ENCODE measurements at places on chromosomes 2 and 18. TPM values are rescaled to one million over a fixed set of nuclear protein-coding genes. Genes with fewer than 3 reads are reported as not detected.

RND3 gene
- 298 TPM for total RNA-seq

DPYSL5 gene
- not detected for total RNA-seq

NEU2 gene
- not detected for total RNA-seq

HOXD12 gene
- total RNA-seq, result not detected

LOXHD1 gene
- total RNA-seq, result not detected

VAMP5 gene
- 21.8 TPM for total RNA-seq

NCKAP5 gene
- total RNA-seq, result 1.8 TPM

CRYGC gene
- total RNA-seq, result not detected

CDH20 gene
- not detected for total RNA-seq

TTR gene
- not detected for total RNA-seq

HOXD1 gene
- not detected for total RNA-seq

MAP2 gene
- total RNA-seq, result 2.2 TPM

VAMP8 gene
- total RNA-seq, result 2.1 TPM

GRCh38 chr2:68237976-68238580 lies 14.3 kb downstream of the PPP3R1 start:
- H3K27me3 ChIP-seq, result no peaks in the 10 kb centered on the region
- H3K4me1 ChIP-seq, result peaks cover 41% of the 10 kb centered on the region
- peak overlapping the region; percentile 30 for H3K27ac ChIP-seq
- peaks cover 9% of the 10 kb centered on the region for H3K36me3 ChIP-seq
- no peak overlapping the region for H3K4me3 ChIP-seq

- H3K4me1 ChIP-seq, result peaks cover 10% of the 10 kb centered on the region
- H3K36me3 ChIP-seq, result no peaks in the 10 kb centered on the region
- peak overlapping the region; percentile 1 for H3K4me3 ChIP-seq
- DNase-seq, result peak; percentile 43
- no peak overlapping the region for H3K27ac ChIP-seq
Observed at GRCh38 chr2:72694715-72695496, 130.9 kb downstream of the EXOC6B start.

GRCh38 chr2:96267159-96267971 lies 1.3 kb downstream of the CIAO1 start:
- H3K27ac ChIP-seq, result peak overlapping the region; percentile 34
- peak overlapping the region; percentile 98 for H3K4me3 ChIP-seq
- DNase-seq, result no peak
- H3K4me1 ChIP-seq, result peaks cover 39% of the 10 kb centered on the region

DNA sequence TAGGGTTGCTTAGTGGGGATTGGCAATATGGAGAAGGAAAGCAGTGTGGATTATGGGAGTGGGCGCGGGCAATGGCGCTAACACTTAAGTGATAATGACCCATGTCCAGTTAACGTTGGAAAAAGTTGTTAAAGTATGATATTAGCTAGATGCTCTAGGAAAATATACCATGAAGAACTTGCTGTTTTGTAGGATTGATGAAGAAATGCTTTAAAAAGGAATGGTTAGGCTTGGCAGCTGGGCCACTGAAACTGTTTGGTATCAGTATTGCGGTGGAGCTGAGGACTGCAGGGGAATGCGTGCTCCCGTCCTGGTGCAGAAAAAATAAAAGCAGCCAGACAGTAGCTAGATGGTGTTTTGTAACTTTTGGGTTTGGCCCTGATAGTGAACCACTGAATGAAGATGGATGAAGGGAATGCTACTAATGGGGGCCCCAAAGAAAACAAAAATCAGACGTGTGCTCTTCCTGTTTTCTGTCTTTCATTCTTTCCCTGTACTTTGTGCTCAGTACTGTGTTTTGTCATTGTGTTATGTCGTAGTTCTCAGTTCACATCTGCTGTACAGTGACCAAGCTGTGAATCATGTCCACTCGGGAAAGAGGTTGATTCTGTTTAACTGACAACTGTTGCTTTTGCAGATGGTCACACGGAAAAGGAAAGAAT lies 999 bp downstream of the INSIG2 start:
- peaks cover 13% of the 10 kb centered on the region for H3K4me1 ChIP-seq
- H3K27ac ChIP-seq, result peak overlapping the region; percentile 71

DNA sequence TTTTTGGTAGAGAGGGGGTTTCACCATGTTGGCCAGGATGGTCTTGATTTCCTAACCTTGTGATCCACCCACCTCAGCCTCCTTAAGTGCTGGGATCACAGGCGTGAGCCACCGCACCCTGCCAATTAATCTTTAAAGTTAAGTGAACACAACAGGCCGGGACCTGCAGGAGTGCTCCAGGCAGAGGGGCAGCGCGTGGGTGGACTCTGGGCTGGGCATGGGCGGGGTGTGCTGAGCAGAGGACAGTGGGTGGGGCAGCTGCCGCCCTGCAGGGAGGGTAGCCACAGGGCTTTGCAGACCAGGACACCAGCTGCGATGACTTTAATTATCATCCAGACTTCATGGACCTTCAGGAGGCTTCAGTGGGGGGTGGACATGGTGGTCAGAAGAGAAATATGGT lies 8.8 kb upstream of the GPR148 start:
- no peak for DNase-seq
- no peaks in the 10 kb centered on the region for H3K4me1 ChIP-seq
- no peaks in the 10 kb centered on the region for H3K27me3 ChIP-seq
- H3K36me3 ChIP-seq, result no peaks in the 10 kb centered on the region
- no peak overlapping the region for H3K27ac ChIP-seq
- H3K4me3 ChIP-seq, result no peak overlapping the region

- no peak for DNase-seq
- H3K27ac ChIP-seq, result no peak overlapping the region
- no peak overlapping the region for H3K4me3 ChIP-seq
- H3K4me1 ChIP-seq, result no peaks in the 10 kb centered on the region
- peaks cover 30% of the 10 kb centered on the region for H3K27me3 ChIP-seq
Observed at GRCh38 chr2:236511266-236511665, 58.4 kb upstream of the ACKR3 start.

- H3K36me3 ChIP-seq, result no peaks in the 10 kb centered on the region
- DNase-seq, result peak; percentile 70
- no peaks in the 10 kb centered on the region for H3K27me3 ChIP-seq
- H3K4me3 ChIP-seq, result no peak overlapping the region
Observed at GRCh38 chr2:190159453-190159852, 96.9 kb upstream of the MSTN start.

- DNase-seq, result peak; percentile 26
- H3K36me3 ChIP-seq, result no peaks in the 10 kb centered on the region
- no peaks in the 10 kb centered on the region for H3K27me3 ChIP-seq
Observed at GRCh38 chr2:42722320-42723190, 41.4 kb downstream of the OXER1 start.

DNA sequence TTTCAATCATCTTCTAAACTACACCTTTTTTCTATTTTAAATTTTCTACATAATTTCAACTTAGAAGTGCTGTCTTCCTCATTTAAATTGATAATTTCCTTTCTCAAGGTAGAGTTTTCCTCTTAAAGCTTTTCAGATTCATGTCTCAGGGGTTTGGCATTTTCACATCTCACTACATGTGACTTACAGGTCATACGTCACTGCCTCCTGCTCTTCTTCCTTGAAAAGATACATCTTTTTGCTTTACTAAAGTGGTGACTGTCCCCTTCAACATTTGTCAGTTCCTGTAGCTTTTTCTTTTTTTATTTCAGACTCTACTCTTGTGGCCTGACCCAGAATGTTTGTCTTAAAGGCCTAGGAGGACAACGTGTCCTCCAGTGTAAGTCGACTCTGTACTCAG lies 17.1 kb upstream of the RUFY4 start:
- DNase-seq, result no peak
- no peaks in the 10 kb centered on the region for H3K4me1 ChIP-seq
- H3K27ac ChIP-seq, result no peak overlapping the region
- no peak overlapping the region for H3K4me3 ChIP-seq
- peaks cover 45% of the 10 kb centered on the region for H3K27me3 ChIP-seq

GRCh38 chr18:37176621-37176934 lies 347.7 kb downstream of the KIAA1328 start:
- H3K27ac ChIP-seq, result no peak overlapping the region
- no peaks in the 10 kb centered on the region for H3K36me3 ChIP-seq
- no peak overlapping the region for H3K4me3 ChIP-seq
- H3K4me1 ChIP-seq, result no peaks in the 10 kb centered on the region
- no peaks in the 10 kb centered on the region for H3K27me3 ChIP-seq
- no peak for DNase-seq

DNA sequence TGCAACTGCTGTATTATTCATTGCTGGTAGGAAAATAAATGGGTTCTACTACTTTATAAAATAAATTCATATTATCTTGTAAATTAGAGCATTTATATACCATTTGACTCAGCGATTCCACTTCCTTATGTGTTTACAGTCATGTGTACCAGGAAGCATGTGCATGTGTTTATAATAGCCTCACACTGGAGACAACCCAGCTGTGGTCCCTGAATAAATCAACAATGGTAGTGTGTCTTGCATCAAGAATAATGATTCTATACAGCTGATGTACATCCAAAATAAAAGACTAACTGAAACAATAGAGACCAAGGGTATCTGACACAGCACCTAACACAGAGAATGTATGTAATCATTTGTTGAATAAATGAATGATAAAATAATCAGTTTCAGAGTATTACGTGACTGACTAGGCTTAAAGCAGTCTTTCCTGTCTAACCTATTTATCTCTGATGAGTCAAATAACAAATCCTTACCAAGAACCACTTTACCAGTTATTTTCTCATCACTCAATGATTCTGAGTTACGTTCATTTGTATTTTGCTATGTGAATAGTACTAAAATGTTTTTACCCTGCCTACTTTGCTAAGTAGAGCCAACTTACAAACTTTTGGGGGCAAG lies 216.8 kb downstream of the UBE2E3 start:
- no peak overlapping the region for H3K27ac ChIP-seq
- no peak for DNase-seq
- H3K27me3 ChIP-seq, result no peaks in the 10 kb centered on the region
- H3K4me3 ChIP-seq, result no peak overlapping the region
- no peaks in the 10 kb centered on the region for H3K4me1 ChIP-seq

DNA sequence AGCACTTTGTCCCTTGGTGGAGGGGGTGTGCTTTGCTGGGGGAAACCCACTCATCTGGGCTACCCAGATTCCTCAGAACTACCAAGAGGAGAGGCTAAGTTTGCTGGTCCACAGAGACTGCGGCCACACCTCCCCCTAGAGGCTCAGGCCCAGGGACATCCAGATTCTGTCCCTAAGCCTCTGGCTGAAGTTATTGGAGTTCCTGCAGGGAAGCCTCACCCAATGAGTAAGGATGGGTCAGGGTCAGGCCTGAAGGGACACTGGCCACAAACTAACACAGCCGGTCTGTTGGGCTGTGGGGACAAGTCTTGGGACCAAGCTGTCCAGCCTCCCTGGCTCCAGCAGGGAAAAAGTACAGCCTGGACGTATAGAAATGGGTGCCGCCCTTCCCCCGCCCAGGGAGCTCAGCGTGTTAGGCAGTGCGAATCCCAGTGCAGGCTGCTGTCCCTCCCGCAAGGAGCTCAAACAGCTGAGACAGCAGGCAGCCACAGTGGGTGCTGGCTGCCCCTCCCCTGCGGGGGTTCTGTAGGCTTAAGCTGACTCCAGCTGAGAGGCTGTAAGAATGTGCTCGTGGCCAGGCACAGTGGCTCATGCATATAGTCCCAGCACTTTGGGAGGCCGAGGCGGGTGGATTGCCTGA lies 86.9 kb upstream of the ARL5A start:
- no peaks in the 10 kb centered on the region for H3K36me3 ChIP-seq
- no peaks in the 10 kb centered on the region for H3K4me1 ChIP-seq
- no peak overlapping the region for H3K4me3 ChIP-seq
- DNase-seq, result no peak
- no peaks in the 10 kb centered on the region for H3K27me3 ChIP-seq

- no peaks in the 10 kb centered on the region for H3K27me3 ChIP-seq
- no peaks in the 10 kb centered on the region for H3K4me1 ChIP-seq
- H3K27ac ChIP-seq, result no peak overlapping the region
- H3K4me3 ChIP-seq, result no peak overlapping the region
- H3K36me3 ChIP-seq, result no peaks in the 10 kb centered on the region
Observed at GRCh38 chr2:211401328-211401727, 844.9 kb downstream of the CPS1 start.

DNA sequence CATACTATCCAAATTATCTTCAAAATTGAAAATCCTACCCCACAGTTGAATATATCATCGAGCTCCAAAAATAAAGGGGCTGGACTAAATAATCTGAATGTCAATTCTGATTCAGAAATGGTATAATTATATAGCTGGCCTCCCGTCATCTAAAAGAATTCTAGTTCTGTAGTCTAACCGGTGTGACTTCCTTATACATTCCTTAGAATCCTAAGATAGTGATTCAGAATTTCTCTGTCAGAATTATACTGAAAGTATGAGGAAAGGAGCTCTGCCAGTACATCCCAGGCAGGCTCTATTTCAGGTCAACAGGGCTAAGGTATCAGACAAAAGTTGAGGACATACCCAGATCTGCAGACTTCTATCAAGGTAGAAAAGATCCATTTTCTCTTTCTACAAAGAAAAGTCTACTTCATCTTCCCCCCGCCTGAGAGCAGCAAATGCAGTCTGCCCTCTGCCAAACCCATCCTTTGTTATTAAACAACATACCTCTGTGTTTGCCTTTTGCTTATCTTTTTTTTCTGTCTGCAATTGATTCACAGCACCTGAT lies 128.5 kb downstream of the METTL4 start:
- H3K36me3 ChIP-seq, result no peaks in the 10 kb centered on the region
- H3K4me3 ChIP-seq, result no peak overlapping the region
- peaks cover 6% of the 10 kb centered on the region for H3K4me1 ChIP-seq
- no peak overlapping the region for H3K27ac ChIP-seq

DNA sequence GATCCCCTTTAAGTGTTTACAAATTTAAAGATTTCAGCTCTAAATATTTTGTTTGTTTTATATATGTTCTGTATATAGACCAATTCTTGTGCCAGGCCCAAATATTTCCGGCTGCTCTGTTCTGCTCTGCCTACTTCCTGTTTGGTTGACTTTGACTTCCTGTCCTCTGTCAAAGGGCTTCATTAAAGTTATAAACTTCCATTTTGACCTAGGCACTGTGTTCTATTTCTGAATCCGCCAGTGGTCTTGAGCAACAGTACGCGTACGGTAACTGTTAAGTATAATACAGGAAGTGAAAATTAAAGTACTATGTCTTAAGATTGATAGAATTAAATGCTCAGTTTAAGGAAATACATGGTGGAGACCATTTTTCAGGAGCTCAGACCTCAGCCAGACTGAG lies 13.5 kb upstream of the REL start:
- no peak for DNase-seq
- H3K27me3 ChIP-seq, result no peaks in the 10 kb centered on the region
- no peak overlapping the region for H3K27ac ChIP-seq
- no peaks in the 10 kb centered on the region for H3K36me3 ChIP-seq
- no peaks in the 10 kb centered on the region for H3K4me1 ChIP-seq
- H3K4me3 ChIP-seq, result no peak overlapping the region

DNA sequence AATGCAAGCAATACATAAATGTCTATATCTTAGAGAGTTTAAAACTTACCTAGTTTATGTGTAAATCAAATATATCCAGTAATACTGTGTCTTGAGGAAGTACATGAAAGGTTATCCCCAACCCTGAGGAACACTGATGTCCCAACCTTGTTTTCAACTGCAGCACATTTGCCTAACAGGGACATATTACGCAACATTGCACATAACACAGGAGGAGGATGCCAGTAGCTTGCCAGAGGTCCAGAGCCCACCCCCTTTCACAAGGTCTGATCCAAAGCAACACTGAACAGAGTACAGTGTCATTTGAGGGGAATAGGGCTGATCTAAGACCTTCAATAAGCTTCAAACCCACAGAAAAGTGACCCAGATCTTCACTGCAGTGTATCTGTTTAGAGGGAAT lies 678.5 kb downstream of the ARHGAP15 start:
- no peaks in the 10 kb centered on the region for H3K27me3 ChIP-seq
- H3K36me3 ChIP-seq, result no peaks in the 10 kb centered on the region
- no peak for DNase-seq
- no peaks in the 10 kb centered on the region for H3K4me1 ChIP-seq
- H3K27ac ChIP-seq, result no peak overlapping the region

Measured in osteoblast (primary cell).